ENCODE measurements at places on chromosomes 6 and 20.
A peak's percentile ranks its signal among the peaks of the same experiment; 100 is the strongest.

GRCh38 chr20:45163083-45163803 is 11.5 kb upstream of the PI3 start:
- DNase-seq: no peak

- DNase-seq: no peak
These were observed 6.8 kb downstream of the NPBWR2 start for GRCh38 chr20:64100566-64100888.

DNA sequence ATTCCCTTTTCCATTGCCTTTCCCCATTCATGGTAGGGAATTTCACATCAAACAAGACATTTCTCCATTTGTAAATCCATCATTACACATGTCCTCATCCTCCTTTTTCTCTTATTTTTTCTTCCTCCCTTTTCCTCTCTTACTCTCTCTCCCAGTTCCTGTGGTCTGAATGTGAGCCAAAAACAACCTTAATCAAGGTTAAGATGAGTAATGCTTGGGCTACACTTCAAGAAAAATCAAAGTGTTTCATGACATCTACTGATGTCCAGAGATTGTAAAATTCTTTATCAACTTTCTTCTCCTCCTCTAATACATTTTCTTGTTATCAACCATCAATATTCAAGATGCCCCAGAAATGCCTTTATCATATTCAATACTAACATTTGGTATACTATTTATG is 208.0 kb upstream of the PRND start:
- no peak for DNase-seq

DNA sequence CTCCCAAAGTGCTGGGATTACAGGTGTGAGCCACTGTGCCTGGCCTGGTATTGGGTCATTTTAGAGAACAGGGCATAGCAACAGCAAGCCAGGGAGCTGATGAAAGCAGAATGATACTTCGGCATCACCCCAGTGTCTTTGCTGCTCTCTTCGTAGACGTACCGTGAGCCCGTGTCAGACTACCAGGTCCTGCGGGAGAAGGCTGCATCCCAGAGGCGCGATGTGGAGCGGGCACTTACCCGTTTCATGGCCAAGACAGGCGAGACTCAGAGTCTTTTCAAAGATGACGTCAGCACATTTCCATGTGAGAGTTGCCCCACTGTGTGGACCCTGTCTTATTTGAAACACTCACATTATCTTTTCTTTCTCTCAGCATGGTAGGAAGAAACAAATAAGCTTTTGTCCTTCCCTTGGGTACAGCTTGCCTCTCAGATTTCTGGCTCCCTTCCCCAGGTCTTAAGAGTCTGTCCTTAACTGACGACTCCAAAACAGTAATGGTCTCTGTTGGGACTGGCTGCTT is 15.9 kb downstream of the TAF8 start:
- DNase-seq: no peak

- DNase-seq: no peak
These were observed 87.0 kb downstream of the FHL5 start for GRCh38 chr6:96649926-96650325.

DNA sequence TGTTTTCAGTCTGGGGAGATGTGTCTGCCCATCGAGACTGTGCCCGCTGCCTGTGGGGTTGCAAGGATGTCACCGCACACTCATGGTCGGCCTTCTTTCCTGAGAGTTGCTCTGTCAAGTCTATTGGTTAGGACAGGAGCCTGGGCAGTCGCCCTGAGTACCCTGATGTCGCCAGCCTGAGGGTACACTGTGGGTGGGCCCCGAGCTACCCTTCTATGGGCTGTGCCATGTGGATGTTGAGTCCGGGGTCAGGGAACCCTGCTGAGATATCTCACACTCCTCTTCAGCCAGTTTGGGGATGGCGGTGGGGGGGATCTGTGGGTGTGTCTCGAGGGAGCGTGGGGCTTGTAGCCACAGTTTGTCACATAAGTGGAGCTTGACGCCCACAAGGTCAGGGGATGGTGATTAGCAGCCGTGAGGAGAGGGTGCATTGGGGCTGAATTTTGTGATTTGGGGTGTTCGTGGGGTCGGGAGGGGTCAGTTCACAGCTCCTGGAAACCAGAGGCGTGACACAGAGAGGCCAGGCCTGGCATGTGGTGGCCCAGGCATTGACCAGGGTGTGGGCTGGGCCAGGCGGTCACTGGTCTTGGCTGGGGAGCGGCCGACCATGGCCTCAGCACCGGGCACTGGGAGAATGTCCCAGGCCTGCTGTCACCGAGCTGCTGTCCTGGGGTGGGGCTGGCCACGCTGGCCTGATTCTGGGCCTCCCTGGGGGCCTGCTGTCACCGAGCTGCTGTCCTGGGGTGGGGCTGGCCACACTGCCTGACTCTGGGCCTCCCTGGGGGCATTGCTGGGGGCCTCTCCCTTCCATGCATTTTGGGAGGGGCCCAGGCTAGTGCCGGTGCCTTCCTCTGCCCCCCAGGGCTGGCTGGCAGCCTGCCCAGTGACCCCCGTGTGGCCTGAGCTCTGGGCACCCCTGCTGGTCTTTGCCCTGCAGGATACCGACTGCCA is 1.6 kb upstream of the NPBWR2 start:
- DNase-seq: peak; percentile 10

- no peak for DNase-seq
These were observed 615.0 kb downstream of the HDGFL1 start for GRCh38 chr6:23184351-23184750.

DNA sequence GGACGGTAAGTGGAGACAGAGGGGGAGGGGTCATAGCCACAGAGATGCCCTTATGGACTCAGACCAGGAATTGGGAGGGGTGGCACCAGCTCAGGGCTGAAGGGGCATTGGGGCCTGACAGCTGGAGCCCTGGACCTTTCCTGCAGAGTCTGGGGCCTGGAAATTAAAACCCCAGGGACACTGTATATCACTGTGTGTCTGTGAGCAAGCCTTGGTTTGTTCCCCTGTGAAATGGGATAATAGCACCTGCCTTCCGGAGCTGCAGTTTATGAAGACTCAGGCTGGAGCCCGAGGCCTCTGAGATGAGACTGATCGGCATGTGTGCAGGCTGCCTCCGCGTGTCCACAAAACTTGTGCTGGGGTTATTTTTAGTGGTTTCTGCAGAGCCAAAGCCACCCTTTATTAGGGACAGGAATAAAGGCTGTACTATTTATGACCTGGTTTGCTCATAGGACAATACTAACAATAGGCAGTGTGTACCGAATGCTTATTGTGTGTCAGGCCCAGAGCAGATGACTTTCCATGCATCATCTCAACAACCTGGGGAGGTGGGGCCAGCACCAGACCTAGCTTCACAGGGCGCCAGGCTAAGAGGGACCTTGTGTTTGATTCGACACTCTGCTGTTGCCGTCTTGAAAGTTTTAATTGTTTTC is 22.6 kb downstream of the MYH7B start:
- DNase-seq: no peak

DNA sequence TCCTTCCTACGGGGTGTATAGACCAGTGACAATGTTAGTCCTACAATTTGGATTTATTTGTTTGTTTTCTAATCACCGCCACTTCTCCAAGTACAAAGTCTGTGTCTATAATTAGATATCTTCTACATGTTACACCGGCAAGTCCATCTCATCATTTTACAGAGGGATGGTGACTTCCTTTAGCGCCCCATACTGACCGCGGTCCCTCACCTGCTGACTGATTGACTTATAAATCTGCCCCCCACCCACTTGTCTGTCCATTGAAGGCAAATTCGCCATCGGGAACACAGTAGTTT is 8.9 kb upstream of the NR2E1 start:
- DNase-seq: no peak

DNA sequence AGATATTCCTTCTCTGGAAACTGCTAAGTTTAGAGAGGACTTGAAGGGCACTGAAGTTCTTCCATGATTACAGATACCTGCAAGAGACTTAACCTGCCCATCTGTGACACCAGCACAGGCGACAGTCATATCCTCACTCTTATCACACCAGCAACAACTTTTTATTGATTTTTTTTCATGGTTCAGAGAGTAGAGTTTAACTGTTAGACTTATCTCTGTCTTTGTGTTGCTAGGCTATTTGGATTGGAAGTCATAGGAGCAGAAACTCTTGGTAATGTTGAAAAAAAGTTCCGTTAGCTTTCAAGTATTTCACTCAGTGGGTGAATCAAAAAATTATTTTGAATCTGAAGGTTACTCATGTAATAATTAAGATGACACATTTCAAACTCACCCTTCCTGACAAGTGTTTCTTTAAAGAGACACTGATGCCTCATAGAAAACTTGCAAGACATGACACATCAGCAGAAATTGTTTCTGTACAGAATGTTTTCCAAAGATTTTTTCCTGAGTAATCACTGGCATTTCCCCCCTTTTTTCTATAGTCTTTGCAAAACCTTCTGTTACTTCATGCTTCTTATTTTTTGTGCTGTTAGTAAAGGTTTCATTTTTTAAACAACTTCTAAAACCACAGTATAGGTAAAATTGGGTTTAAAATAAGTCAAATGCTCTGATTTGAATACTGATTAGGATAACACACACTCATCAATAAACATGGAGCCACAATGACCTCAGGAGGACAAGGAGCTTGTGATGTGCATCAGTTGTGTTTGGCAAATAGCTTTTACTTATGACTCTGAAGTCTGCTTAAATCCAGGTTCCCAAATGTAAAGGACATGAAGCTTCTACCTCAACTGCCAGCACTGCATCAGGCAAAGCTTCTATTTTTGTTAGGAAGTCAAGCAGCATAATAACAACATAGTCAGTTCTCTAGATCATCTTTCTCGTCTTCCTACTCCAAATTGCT is 252.9 kb upstream of the MAN1A1 start:
- no peak for DNase-seq

DNA sequence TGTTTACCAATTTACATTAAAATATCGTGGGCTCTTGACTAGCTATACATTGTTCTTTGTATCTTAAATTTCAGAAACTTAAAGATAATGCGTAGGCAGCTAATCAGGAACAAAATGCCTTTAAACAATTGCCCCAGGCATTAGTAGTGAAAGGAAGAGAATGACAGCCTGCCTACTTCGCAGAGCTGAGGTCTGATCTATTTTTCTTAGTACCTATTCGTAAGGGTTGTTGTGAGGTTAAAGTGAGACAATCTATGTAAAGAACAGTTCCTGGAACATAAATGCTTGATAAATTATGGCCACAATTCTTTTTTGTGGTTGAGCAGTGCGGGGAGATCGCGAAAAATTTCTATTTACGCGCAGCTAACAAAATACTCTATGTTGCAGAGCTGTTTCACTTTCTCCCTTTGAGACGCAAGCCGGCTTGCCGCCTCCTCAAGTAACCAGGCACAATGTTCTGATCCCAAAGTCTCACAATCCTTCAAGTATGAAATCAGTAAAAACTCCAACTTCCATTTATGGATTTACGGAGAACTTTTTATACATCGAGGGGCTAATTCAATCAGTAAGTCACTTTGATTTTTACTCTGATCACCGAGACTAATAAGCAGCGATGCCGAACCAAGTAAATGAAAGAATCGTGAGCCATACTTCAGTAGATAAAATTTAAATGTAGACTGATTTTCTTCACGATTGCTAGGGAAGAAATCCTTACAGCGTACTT is 878 bp upstream of the PNRC1 start:
- peak; percentile 56 for DNase-seq

- DNase-seq: no peak
These were observed 56.4 kb upstream of the DUSP22 start for GRCh38 chr6:235763-236360.

DNA sequence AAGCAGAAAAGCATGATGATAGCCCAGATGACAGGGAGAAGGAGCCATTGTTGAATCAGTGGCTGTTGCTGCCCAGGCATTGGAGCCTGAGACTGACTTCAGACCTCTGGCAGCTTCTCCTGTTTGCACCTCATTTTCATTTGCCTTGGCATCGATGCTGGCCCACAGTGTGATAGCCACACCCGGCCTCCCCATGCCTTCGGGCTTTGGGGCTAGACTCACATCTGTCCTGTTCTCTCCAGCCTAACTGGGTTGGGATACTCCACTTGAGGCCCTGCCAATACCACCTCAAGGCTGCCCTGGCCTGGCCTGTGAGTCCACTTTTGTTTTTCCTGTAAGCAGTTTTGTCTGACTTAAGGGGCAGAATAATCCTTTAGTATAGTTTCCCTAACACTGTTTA is 140.4 kb downstream of the UST start:
- DNase-seq: no peak

- DNase-seq: no peak
These were observed 25.7 kb downstream of the ZDHHC14 start for GRCh38 chr6:157406661-157407060.

GRCh38 chr20:31593221-31594001 is 11.7 kb upstream of the ID1 start:
- DNase-seq: no peak

GRCh38 chr20:10658876-10659632 is 14.7 kb downstream of the JAG1 start:
- DNase-seq: no peak

- no peak for DNase-seq
These were observed 952.9 kb upstream of the EPHA7 start for GRCh38 chr6:94372229-94372628.

- DNase-seq: peak; percentile 34
These were observed 452 bp downstream of the TRAF3IP2 start for GRCh38 chr6:111605100-111605751.

GRCh38 chr6:44297063-44298038 is 15.8 kb downstream of the AARS2 start:
- DNase-seq: peak; percentile 64

- no peak for DNase-seq
These were observed 825.5 kb upstream of the MANEA start for GRCh38 chr6:94751641-94752329.

DNA sequence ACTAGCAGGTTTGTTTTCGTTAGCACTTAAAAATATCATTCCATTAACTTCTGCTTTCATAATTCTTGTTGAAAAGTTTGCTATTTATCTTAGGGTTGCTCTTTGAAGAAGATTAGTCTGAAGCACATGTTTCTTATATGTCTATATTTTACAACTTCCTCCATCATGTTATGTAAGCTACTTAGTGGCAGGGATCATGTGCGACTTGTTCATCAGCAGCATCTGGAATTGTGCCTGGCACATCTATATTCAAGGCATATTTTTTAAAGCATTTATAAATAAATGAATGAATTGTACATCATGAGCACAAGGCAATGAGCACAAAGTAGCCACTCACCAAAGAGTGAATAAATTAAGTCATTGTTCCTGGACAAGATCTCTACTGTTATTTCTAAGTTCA is 187.2 kb upstream of the COL21A1 start:
- DNase-seq: no peak

GRCh38 chr6:104421650-104422049 is 438.1 kb downstream of the HACE1 start:
- DNase-seq: no peak

DNA sequence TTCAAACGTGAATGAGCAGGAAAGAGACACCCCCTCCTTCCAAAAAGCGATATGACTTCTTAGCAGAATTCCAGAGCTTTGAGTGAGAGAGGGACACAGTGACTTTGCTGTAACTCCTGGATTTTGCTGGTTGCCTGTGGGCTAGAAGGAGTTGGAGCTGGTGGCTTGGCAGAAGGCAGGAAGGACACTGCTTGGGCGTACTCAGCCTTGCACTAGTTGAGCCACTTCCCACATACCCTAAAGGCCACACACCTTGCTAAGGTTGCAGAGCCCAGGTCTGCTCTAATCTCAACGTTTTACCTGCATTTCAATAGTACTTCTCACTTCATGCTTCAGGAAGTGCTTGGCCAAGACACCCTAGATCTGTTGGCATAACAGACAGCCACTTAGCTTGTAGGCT is 30.6 kb downstream of the RAB22A start:
- DNase-seq: no peak

All from activated T-cell treated with anti-CD3 and anti-CD28 coated beads, Interleukin-2, amount 50 U/mL, for 1 hour (primary cell).